ENCODE measurements at places on chromosomes 2 and 18.
A peak's percentile ranks its signal among the peaks of the same experiment; 100 is the strongest.

DNA sequence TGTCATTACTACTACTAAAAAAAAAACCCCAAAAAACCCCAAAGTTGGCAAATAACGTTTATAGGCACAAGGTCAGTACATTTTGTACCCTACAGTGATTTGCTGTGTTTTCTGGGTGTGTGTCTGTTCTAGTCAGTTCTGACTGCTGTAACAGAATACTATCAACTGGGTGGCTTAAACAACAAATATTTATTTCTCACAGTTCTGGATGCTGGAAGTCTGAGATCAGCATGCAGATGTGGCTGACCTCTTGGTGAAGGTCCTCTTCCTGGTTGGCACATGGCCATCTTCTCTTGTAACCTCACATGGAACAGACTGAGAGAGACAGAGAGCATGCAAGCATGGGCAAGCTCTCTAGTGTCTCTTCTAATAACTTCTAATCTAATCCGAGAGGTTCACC, 103.1 kb downstream of the CERS6 start:
- DNase-seq: no peak

- DNase-seq: no peak
These were observed 34.6 kb downstream of the ADCY3 start for GRCh38 chr2:24885221-24886125.

GRCh38 chr2:151681051-151681450, 53.2 kb downstream of the NEB start:
- no peak for DNase-seq

DNA sequence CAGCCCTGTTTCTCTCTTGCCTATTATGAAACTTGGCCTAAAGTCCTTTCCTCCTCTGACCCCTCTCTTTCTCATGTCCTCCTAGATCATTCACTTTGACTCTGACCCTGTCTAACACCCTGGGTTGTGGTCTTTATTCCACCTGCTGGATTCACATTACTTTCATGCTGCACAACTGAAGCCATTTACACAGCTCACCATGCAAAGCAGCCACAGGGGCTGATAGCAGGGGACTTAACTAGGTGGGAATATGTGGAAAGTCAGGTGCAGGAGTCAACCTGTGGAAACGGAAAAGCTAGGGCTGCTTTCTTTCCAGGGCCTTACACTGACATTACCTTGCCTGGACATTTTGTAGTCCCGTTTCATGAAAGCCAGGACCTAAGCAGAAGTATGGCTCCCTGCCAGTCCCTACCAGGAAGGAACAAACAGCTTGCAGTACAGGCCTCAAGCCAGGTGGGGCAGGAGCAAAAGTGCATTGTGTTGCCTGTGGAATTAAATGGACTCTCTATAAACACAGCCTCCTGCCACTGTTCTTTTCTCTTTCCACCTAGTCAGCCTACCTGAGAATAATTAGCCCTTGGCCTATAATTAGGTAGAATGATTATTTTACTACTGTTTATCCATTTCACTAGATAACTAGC, 11.8 kb downstream of the MAPRE3 start:
- no peak for DNase-seq

GRCh38 chr2:151782378-151783132, 45.7 kb downstream of the ARL5A start:
- no peak for DNase-seq

- DNase-seq: peak; percentile 84
These were observed 72.2 kb upstream of the TMEM17 start for GRCh38 chr2:62577994-62578781.

- no peak for DNase-seq
These were observed 683.3 kb upstream of the KLHL29 start for GRCh38 chr2:22701561-22702160.

- no peak for DNase-seq
These were observed 684.4 kb upstream of the SALL3 start for GRCh38 chr18:78295262-78295661.

DNA sequence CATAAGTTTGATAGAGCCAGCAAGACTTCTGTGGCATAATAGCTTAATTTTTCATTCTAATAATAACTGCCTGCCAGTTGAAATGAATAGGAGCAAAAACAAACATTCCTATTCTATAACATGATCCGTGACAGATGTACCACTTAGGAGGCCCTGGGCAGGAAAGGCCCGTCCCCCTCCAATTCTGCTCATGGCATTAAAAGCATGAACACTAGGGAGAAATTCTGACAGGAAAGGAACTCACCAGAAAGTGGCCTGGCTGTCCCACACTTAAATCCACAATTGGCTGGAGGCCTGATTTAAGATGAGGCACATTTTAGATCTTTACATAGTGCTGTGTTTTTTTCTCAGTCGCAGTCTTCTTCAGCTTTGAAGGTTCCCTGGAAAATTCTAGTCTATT, 261.9 kb upstream of the ETAA1 start:
- no peak for DNase-seq

- DNase-seq: no peak
These were observed 524.0 kb downstream of the LRRTM4 start for GRCh38 chr2:76998152-76998551.

DNA sequence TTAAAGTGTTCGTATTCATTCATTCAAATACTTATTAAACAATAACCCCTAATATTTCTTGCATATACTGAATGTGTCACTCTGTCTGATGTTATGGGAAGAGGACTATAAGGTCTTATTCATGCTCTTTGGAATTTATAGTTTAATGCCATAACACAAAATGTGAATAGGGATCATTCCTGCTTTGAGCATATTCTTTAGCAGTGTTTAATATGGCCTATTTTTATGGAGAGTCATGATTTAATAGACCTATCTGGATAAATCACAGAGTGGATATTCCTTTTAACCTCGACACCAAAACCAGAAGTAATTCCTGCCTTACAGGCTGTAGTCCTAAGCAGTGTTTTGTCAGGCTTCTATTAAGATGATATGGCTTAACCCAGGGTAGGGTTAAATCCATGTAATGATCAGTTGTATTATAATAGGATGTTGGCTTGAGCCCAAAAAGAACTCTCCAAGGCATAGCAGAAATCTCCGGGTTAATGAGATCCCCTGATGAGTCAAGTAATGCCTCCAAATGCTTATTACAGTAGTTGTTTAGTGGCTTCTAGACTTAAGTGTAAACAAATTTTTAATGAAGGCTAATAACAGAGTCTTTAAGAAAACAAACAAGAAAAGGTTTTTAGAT, 54.3 kb downstream of the GULP1 start:
- DNase-seq: no peak

DNA sequence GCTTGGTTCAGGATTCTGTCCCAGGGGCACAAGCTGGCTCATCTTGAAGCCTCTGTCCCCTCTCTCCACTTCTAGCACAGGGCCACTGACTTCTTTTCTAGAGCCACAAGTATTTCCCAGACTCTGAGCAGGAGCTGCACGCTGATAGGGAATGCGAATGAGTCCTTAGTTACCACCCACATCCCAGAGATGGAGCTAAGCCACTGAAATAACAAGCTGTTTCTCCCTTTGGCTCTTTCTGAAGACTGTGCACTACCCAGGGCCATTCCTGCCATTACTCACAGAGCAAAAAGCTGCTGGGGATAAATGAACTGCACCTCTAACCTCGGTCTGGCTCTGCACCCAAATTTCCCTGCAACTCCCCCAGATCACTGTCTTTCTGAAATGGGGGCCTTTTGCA, 70.6 kb downstream of the TSN start:
- DNase-seq: no peak
